ENCODE measurements at places on chromosomes 2 and 18. TPM values are rescaled to one million over a fixed set of nuclear protein-coding genes. Genes with fewer than 3 reads are reported as not detected.

- no peak for DNase-seq
These were observed 38.1 kb upstream of the TGIF1 start for GRCh38 chr18:3411854-3412268.

HYCC2 gene
- 3.6 TPM for total RNA-seq

GRCh38 chr2:64018701-64019082 is 536 bp downstream of the VPS54 start:
- peak; percentile 70 for DNase-seq

DNA sequence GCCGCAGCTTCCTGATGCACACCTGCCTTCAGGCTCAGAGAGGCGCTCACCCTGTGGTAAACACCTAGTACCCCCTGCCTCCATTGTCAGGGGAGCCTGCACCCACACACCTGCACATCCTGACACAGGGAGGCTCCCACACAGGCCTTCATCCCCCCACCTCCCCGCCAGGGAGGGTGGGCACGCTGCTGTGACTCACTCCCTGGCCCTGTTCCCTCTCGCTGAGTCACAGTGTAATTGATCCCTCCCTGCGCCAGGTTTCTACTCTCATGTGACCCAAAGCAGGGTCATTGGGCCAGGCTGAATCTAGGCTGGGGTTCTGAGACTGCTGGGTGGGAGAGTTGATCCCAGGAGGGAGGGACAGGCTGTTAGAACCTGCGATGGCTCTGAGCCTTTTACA is 8.5 kb upstream of the CELF4 start:
- peak; percentile 2 for DNase-seq

- no peak for DNase-seq
These were observed 15.4 kb downstream of the ALPG start for GRCh38 chr2:232422051-232422450.

RGPD3 gene
- 0.11 TPM for total RNA-seq

ZNF236 gene
- 6.4 TPM for total RNA-seq
